ENCODE measurements at places on chromosomes 2 and 18. TPM values are rescaled to one million over a fixed set of nuclear protein-coding genes. Genes with fewer than 3 reads are reported as not detected.
A peak's percentile ranks its signal among the peaks of the same experiment; 100 is the strongest.

HOXD8 gene
- not detected for total RNA-seq

ILKAP gene
- 55.4 TPM for total RNA-seq

CELF4 gene
- total RNA-seq = 7.8 TPM

GALNT13 gene
- total RNA-seq = not detected

MYO5B gene
- 59.1 TPM for total RNA-seq

RGPD6 gene
- total RNA-seq = 16.8 TPM

OTX1 gene
- total RNA-seq = 7.1 TPM

- H3K4me3 ChIP-seq = no peak overlapping the region
- no peaks in the 10 kb centered on the region for H3K27me3 ChIP-seq
- H3K36me3 ChIP-seq = no peaks in the 10 kb centered on the region
- H3K27ac ChIP-seq = no peak overlapping the region
Measured at GRCh38 chr2:16927398-16927797, 261.8 kb upstream of the CYRIA start.

DNA sequence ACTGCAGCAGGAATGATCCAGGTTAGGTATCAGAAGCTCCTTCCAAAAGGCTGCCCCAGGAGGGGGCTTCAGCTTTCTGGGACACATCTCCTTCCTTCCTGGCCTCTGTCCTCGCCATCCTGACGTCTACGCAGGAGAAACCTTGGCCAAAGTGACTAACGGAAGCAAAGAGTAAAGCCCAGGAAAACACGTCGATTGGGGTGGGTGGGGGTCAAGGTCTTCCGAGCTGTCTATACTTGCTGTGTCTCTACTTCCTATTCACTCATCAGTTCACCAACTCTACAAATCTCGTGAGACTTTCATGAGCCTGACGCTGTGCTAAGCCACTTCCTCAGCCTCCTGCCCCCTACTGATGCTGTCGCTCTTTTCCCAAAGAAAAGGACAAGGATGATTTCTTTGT lies 212.6 kb downstream of the TNS1 start:
- no peaks in the 10 kb centered on the region for H3K4me1 ChIP-seq
- no peak overlapping the region for H3K27ac ChIP-seq
- no peaks in the 10 kb centered on the region for H3K36me3 ChIP-seq
- no peak for DNase-seq
- H3K4me3 ChIP-seq = no peak overlapping the region
- H3K27me3 ChIP-seq = peaks cover 39% of the 10 kb centered on the region

- DNase-seq = no peak
- H3K4me1 ChIP-seq = peaks cover 14% of the 10 kb centered on the region
- H3K27ac ChIP-seq = no peak overlapping the region
- H3K27me3 ChIP-seq = no peaks in the 10 kb centered on the region
- H3K36me3 ChIP-seq = peaks cover 9% of the 10 kb centered on the region
- no peak overlapping the region for H3K4me3 ChIP-seq
Measured at GRCh38 chr18:48905513-48905912, 45.3 kb downstream of the SMAD7 start.

DNA sequence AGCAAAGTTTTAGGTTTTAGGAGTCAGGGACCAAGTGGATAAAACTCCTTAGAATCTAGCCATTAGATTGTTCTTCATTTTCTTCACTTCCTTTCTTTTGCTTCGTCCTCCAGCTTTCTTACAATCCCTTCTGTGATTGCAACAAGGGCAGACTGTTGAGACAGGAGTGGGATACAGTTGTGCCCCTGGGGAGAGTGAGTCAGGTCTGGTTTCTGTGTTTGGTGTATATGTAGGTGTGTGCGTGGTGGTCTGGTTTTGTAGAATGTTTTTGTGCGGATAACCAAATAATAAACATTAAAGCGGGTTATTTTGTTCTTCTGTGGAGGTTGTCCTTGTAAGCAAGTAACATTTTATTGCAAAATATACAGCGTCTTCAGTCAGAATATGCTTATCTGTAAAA lies 7.3 kb downstream of the INSIG2 start:
- no peak overlapping the region for H3K4me3 ChIP-seq
- DNase-seq = no peak

GRCh38 chr2:28082131-28082530 lies 191.6 kb downstream of the BABAM2 start:
- H3K4me1 ChIP-seq = peaks cover 20% of the 10 kb centered on the region
- no peak overlapping the region for H3K4me3 ChIP-seq
- no peaks in the 10 kb centered on the region for H3K36me3 ChIP-seq
- no peak for DNase-seq
- no peak overlapping the region for H3K27ac ChIP-seq
- no peaks in the 10 kb centered on the region for H3K27me3 ChIP-seq

GRCh38 chr2:59195851-59196250 lies 954.7 kb upstream of the FANCL start:
- H3K4me3 ChIP-seq = no peak overlapping the region
- H3K4me1 ChIP-seq = no peaks in the 10 kb centered on the region
- H3K27ac ChIP-seq = no peak overlapping the region
- H3K36me3 ChIP-seq = no peaks in the 10 kb centered on the region
- H3K27me3 ChIP-seq = no peaks in the 10 kb centered on the region

DNA sequence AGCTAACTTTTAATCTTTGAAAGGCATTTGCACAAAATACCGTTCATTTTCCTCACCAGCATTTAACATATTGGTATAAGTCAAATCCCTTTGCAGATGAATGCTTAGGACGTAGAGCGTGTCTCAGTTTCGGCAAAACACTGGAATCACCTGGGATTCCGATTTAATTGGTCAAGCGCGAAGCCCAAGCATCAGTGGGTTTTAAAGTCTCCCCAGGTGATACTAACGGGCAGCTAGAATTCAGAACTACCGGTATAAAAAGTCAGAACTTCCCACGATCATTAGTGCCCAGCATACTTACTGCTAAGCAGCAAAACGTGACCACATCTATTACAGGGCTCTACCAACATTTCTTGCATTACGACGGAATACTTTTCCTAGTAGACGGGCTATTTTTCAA lies 24.6 kb downstream of the ALPK2 start:
- no peak overlapping the region for H3K4me3 ChIP-seq
- H3K36me3 ChIP-seq = peaks cover 7% of the 10 kb centered on the region
- no peak overlapping the region for H3K27ac ChIP-seq
- peaks cover 39% of the 10 kb centered on the region for H3K4me1 ChIP-seq

GRCh38 chr2:127220768-127221527 lies 849 bp upstream of the CYP27C1 start:
- H3K27ac ChIP-seq = peak overlapping the region; percentile 27
- H3K27me3 ChIP-seq = peaks cover 67% of the 10 kb centered on the region
- H3K4me1 ChIP-seq = peaks cover 42% of the 10 kb centered on the region
- H3K36me3 ChIP-seq = peaks cover 26% of the 10 kb centered on the region

DNA sequence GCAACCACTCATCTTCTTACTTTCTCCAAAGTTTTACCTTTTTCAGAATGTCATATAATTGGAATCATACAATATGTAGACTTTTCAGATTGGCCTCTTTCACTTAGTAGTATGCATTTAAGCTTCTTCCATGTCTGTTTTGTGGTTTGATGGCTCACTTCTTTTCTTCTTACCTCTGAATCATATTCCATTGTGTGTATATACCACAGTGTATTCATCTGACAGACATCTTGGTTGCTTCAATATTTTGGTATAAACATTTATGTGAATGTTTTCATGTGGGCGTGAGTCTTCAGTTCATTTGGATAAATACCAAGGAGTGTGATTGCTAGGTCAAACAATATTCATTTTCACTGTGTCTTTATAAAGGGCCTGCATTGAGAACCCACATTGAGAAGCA lies 136.1 kb upstream of the NOSTRIN start:
- H3K36me3 ChIP-seq = no peaks in the 10 kb centered on the region
- H3K27me3 ChIP-seq = no peaks in the 10 kb centered on the region
- no peaks in the 10 kb centered on the region for H3K4me1 ChIP-seq
- no peak overlapping the region for H3K27ac ChIP-seq
- no peak for DNase-seq

GRCh38 chr2:16281451-16282335 lies 341.3 kb downstream of the MYCN start:
- no peak overlapping the region for H3K4me3 ChIP-seq
- H3K27me3 ChIP-seq = peaks cover 24% of the 10 kb centered on the region
- no peaks in the 10 kb centered on the region for H3K36me3 ChIP-seq
- H3K27ac ChIP-seq = no peak overlapping the region
- DNase-seq = peak; percentile 57

DNA sequence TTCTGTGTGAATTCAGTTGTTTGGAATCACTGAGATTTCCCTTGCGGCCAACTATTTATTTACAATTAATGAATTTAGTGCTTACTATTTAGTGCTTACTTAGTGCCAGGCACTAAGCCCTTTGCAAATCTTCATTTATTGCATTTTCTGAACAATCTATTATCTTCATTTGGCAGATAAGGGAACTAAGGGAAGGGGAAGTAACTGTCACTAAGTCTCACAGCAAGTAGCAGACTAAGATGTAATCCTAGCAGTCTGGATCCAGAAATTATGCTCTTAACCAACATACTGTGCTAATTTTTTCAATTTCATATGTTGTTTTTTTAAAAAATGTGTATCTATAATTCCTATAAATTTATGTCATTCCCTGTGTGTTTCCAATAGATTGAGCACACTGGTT lies 214.4 kb upstream of the EPC2 start:
- H3K36me3 ChIP-seq = no peaks in the 10 kb centered on the region
- no peak overlapping the region for H3K27ac ChIP-seq
- no peaks in the 10 kb centered on the region for H3K27me3 ChIP-seq
- no peak for DNase-seq
- H3K4me1 ChIP-seq = no peaks in the 10 kb centered on the region
- H3K4me3 ChIP-seq = no peak overlapping the region

DNA sequence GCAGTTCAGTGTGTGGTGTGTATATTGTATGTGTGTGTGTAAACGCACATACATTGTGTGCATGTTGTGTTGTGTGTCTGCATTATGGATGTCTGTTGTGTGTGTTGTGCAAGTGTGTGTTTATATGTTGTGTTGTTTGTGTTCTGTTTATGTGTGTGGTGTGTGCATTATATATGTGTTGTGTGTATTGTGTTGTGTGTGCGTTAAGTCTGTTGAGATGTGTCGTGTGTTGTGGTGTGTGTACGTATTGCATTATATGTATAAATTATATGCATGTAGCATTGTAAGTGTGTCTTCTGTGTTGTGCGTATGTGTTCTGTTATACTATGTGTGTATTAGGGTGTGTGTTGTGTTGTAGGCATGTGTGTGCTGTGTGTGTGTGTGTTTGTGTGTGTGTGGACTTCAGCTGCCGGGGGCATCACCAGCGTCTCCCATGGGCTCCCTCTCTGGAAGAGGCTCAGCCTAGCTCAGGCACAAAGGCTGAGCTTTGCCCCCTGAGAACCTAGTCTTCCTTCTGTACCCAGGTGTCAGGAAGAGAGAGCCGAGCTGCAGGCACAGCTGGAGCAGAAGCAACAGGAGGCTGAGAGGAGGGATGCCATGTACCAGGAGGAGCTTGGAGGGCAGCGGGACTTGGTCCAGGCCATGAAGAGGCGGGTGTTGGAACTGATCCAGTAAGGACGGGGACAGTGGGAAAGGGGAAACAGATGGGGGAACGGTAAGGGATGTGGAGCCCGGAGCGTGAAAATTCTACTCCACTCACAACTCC lies 13.7 kb downstream of the RUFY4 start:
- H3K4me1 ChIP-seq = no peaks in the 10 kb centered on the region
- H3K27ac ChIP-seq = no peak overlapping the region
- DNase-seq = no peak
- no peaks in the 10 kb centered on the region for H3K36me3 ChIP-seq
- peaks cover 61% of the 10 kb centered on the region for H3K27me3 ChIP-seq

DNA sequence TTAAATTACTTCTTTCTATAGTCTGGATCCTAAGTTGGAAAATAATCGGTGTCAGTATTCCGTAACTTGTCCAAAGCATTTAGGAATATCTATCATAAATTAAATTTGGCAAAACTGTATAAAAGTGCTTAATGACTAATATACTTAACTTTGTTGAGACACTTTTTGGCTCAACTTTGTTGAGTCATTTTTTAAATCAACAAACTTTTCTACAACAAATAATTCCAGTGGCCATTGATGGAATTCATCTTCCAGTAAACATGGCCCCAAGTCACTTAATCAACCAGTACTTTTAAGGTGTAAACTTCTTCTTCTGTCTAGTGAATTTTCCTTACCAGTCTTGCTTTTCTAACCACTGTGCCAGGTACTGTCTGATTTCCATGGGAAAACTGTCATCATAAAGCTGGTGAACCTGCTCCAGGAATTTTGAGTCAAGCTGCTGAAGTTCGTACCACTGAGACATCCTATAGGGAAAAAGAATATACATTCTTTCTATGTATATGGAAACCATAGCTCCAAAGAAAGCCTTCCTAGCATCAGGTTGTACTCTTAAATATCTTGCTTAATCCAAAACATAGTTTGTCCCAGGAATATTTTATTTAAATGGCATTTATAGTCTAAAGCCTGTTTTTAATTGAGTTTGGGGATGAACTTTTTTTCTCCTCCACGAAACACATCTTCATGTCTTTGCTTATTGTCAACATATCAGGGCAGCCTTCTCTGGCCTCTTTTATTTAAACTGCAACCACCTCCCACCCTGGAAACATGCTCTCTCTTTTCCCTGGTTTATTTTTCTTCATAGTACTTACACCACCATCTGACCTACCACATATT lies 4.2 kb downstream of the STAT1 start:
- no peak overlapping the region for H3K4me3 ChIP-seq

GRCh38 chr2:99489063-99489760 lies 605 bp downstream of the REV1 start:
- peaks cover 26% of the 10 kb centered on the region for H3K36me3 ChIP-seq
- peak; percentile 57 for DNase-seq
- H3K27ac ChIP-seq = peak overlapping the region; percentile 97
- H3K27me3 ChIP-seq = peaks cover 19% of the 10 kb centered on the region
- peaks cover 26% of the 10 kb centered on the region for H3K4me1 ChIP-seq

- H3K4me3 ChIP-seq = peak overlapping the region; percentile 24
- H3K4me1 ChIP-seq = peaks cover 8% of the 10 kb centered on the region
- H3K27me3 ChIP-seq = no peaks in the 10 kb centered on the region
- DNase-seq = no peak
- H3K27ac ChIP-seq = no peak overlapping the region
- no peaks in the 10 kb centered on the region for H3K36me3 ChIP-seq
Measured at GRCh38 chr2:100606332-100606725, 43.5 kb downstream of the PDCL3 start.

- no peaks in the 10 kb centered on the region for H3K36me3 ChIP-seq
- no peaks in the 10 kb centered on the region for H3K4me1 ChIP-seq
- no peak for DNase-seq
- no peak overlapping the region for H3K4me3 ChIP-seq
- H3K27me3 ChIP-seq = peaks cover 59% of the 10 kb centered on the region
Measured at GRCh38 chr2:23350041-23350791, 34.8 kb upstream of the KLHL29 start.

DNA sequence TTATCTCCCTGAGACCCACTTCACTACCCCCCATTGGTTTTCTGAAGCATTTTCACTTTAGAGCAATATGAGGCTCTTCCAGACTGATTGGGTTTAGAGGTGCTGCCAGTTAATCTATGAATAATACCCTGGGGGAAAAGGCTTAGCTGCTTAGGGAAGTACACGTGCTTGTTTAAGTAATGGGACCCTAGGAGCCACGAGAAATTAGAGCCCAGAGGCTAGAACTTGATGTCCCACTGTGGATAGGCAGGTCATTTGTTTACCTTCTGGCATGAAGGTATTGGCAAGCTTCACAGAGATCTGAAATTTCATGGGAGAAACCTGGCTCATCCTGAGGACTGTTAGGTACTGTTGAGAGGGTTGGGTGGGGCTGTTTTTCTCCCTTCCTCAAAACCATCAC lies 59.7 kb downstream of the CLIP4 start:
- peaks cover 4% of the 10 kb centered on the region for H3K4me1 ChIP-seq
- H3K27ac ChIP-seq = peak overlapping the region; percentile 36
- H3K36me3 ChIP-seq = peaks cover 96% of the 10 kb centered on the region
- no peaks in the 10 kb centered on the region for H3K27me3 ChIP-seq

- DNase-seq = peak; percentile 25
- no peaks in the 10 kb centered on the region for H3K27me3 ChIP-seq
- H3K27ac ChIP-seq = peak overlapping the region; percentile 68
- peaks cover 30% of the 10 kb centered on the region for H3K4me1 ChIP-seq
- peaks cover 22% of the 10 kb centered on the region for H3K36me3 ChIP-seq
Measured at GRCh38 chr2:46942143-46942526, 26.5 kb upstream of the MCFD2 start.
